ENCODE measurements at places on chromosomes 6 and 20.

DNA sequence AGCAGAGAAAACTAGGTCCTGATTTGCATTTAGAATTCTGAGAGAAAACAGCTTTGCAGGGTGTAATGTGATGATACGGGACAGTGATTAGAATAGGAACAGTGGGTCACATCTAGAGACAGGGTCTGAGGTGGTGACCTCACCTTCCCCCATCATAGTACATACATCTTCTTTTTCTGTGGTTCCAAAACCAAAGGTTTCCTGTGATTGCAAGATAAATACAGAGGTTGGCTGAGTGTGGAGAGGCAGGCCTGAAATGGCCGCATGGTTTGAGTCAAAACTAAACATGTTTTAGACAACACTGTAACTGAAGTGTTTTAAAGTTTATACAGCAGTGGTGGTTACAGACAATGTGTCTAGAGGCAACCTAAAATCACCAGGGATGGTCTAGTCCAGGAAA, 10.4 kb upstream of the NT5DC1 start:
- no peak for DNase-seq

- DNase-seq, result no peak
Observed at GRCh38 chr6:113619077-113619476, 238.1 kb upstream of the MARCKS start.

- DNase-seq, result no peak
Observed at GRCh38 chr6:4961322-4962168, 42.3 kb downstream of the RPP40 start.

- no peak for DNase-seq
Observed at GRCh38 chr20:40197691-40198090, 491.3 kb downstream of the MAFB start.

- peak; percentile 50 for DNase-seq
Observed at GRCh38 chr6:69584913-69585729, 211.7 kb downstream of the LMBRD1 start.

- no peak for DNase-seq
Observed at GRCh38 chr6:146999766-147000165, 204.5 kb upstream of the STXBP5 start.

DNA sequence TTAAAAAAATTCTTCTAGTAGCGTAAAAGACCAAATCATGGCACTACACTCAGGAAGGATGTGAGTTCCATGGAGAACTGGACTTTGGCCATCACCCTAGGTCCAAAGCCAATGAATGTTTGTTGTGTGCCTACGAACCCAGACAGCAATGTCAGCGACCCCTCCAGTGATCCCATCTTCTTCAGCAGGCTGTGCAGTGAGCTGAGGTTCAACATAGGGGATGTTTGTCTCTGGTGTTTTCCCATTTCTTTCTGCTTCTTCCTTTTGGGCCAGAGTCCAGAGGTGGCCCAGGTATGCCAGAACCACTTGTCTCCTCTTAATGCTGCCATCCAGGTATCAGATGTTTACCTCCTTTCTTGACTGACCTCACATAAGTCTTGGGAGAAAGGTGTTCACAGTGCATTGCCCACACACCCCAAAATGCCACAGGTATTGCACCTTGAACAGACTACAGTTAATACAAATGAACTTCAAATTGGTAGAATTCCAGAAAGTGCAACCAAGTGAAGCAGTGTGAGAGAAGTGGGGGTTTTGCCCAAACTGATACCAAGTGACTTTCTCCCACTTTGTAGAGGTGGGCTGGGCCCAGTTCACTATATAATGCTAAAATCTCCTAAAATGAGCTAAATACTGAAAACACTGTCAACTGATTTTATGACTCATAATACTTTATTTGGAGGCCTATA, 14.1 kb downstream of the KIZ start:
- no peak for DNase-seq

DNA sequence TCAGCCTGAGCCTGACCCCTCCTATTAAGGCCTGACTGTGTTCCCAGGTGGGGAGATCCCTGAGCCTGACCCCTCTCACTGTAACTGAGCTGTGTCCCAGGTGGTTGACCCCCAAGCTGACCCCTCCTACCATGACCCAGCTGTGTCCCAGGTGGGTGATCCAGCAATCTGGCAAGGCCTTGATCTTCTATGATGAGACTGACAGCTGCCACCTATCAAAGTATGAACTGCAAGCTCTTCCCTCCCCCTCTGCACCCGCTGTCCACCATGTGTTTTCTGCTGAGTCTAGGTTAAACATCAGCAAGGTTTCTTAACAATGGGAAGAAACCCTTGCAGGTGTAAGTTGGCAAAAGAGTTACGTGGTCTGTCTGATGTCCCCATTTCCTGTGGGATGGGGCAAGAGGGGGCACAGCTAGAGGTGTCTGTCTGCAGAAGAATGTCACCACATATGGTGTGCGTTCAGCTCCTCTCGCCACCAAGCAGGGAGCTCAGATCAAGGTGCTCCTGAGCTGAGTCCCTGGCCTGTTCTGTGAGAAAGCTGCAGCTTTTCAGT, 5.9 kb downstream of the PXDC1 start:
- no peak for DNase-seq

- no peak for DNase-seq
Observed at GRCh38 chr6:78089531-78089930, 436.7 kb downstream of the MEI4 start.

- peak; percentile 48 for DNase-seq
Observed at GRCh38 chr6:69866351-69866769, at the start of gene COL19A1. COL19A1 (plus strand) TSS chr6:69866556; CDS start chr6:69879568, 13,012 bp downstream.

DNA sequence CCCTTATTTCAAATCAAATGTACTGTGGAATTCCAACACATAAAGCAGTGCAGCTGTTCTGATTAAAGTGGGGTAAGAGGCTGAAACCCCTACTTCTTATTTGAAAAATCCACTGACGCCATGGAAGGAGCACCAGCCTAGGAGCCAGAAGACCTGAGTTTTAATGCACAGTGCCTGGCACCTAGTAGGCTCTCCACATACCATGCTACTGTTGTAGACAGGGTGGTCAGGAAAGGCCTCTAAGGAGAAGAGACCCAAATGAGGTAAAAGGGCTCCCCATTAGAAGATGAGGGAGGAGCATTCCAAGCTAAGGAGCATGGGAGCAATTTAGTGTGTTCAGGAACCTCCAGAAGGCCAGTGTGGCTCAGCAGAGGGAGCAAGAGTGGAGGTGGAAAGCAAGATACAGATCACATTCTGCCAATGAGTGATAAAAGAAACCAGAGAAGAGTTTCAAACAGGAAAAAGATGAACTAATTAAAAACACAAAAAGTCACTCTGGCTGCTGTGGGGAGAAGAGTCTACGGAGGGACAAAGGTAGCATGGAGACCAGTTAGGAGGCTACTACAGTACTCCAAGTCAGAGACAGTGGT, 11.8 kb upstream of the ZNF76 start:
- no peak for DNase-seq

DNA sequence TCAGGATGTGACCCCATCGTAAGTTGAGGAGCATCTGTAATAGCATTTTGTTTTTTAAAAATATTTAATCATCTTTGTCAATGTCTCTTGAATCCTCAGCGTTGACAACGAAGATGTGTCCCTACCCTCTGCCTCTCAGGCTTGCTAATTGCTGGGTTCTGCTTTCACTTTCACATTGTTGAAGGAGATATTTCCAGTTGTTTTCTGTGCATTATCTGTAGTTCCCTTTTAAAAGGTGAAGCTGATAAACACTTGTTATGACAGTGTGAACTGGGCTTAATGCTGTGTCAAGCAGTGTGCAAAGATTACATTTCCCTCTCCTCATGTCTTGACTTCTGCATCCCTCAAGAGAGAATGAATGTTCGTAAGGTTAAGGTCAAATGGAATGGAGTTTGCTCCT, 54.9 kb downstream of the CSE1L start:
- DNase-seq, result no peak

DNA sequence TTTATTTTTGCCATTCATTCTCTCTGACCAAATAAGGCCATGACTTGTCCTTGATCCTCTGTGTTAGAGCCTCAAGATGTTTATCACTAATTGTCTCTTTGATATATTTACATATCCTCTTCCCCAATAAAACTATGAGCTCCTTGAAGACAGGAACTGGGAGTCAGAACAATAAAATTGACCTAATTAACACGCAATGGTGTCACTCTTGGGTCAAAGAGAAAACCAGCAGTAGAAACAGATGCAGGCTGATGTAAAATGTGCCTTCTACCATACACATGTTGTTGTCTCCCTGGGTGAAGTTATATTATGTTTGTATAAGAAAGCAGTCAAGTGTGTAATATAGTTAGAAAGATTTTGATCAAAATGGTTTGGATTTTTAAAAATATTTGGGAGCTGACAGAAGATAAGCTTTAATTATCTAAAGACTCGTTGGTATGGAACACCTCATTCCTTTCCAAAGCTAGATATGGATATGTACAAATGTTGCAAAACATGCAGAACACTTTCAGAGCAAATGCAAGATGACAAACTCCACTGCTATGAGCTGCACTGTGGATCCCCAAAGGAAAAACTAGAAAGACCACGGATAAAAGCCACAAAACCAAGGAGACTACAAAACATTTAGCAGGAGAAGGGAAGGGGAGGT, 109.7 kb upstream of the STMND1 start:
- DNase-seq, result no peak

- no peak for DNase-seq
Observed at GRCh38 chr6:20969551-20969950, 435.3 kb downstream of the CDKAL1 start.

DNA sequence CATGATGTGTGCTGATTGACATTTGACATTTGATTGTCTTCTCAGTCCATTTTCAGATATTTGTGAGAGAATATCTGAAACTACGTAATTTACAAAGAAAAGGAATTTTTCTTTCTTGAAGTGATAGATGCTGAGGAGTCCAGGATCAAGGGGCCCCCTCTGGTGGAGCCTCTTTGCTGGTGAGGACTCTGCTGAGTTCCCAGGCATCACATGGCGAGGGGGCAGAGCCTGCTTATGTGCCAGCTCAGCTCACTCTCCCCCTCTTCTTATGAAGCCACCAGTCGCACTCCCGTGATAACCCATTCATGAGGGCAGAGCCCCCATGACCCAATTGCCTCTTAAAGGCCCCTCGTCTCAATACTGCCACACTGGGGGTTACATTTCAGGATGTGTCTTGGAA, 91.3 kb downstream of the RPP40 start:
- no peak for DNase-seq

GRCh38 chr6:108807928-108808327, 40.3 kb upstream of the ARMC2 start:
- DNase-seq, result no peak
